ENCODE measurements at places on chromosomes 11 and 22. TPM values are rescaled to one million over a fixed set of nuclear protein-coding genes. Genes with fewer than 3 reads are reported as not detected.

POTEH gene
- total RNA-seq, result not detected

DNA sequence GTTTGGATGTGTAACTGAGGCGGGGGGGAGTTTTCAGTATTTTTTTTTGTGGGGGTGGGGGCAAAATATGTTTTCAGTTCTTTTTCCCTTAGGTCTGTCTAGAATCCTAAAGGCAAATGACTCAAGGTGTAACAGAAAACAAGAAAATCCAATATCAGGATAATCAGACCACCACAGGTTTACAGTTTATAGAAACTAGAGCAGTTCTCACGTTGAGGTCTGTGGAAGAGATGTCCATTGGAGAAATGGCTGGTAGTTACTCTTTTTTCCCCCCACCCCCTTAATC is 2.3 kb downstream of the MALAT1 start:
- no peak for DNase-seq

DNA sequence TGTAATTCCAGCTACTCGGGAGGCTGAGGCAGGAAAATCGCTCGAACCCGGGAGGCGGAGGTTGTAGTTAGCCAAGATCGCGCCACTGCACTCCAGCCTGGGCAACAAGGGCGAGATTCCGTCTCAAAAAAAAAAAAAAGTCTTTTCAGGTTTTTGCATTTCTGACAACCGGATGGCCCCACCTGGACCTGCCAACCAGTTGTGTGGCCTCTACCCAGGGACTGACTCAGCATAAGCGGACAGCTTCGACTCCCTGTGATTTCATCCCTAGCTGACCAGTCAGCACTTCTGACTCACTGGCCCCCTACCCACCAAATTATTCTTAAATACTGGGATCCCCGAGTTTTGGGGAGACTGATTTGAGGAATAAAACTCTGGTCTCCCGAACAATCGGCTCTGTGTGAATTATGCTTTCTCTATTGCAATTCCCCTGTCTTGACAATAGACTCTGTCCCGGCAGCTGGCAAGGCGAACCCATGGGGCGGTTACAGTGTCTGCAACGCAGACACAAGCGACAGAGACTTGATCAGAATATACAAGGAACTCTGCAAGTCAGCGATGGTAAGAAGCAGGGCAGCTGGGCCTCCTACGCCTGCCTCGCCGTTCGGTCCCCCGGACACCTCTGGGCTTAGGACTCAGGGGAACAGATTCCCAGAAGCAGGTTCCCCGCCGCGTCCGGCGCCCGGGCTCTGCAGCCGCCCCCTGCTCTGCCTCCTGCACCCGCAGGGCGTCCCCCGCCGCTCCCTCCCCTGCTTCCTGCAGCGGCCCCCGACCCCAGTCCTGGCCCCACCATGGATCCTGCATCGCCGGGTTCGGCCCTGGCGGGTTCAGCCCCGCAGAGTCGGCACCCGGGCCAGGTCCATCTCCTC is 741 bp upstream of the TALDO1 start:
- DNase-seq, result peak; percentile 63

HORMAD2 gene
- not detected for total RNA-seq

GRCh38 chr22:17726928-17727897 is 47.1 kb downstream of the BID start:
- DNase-seq, result no peak

TBX1 gene
- total RNA-seq, result not detected
